ENCODE measurements at places on chromosomes 4 and X.

DNA sequence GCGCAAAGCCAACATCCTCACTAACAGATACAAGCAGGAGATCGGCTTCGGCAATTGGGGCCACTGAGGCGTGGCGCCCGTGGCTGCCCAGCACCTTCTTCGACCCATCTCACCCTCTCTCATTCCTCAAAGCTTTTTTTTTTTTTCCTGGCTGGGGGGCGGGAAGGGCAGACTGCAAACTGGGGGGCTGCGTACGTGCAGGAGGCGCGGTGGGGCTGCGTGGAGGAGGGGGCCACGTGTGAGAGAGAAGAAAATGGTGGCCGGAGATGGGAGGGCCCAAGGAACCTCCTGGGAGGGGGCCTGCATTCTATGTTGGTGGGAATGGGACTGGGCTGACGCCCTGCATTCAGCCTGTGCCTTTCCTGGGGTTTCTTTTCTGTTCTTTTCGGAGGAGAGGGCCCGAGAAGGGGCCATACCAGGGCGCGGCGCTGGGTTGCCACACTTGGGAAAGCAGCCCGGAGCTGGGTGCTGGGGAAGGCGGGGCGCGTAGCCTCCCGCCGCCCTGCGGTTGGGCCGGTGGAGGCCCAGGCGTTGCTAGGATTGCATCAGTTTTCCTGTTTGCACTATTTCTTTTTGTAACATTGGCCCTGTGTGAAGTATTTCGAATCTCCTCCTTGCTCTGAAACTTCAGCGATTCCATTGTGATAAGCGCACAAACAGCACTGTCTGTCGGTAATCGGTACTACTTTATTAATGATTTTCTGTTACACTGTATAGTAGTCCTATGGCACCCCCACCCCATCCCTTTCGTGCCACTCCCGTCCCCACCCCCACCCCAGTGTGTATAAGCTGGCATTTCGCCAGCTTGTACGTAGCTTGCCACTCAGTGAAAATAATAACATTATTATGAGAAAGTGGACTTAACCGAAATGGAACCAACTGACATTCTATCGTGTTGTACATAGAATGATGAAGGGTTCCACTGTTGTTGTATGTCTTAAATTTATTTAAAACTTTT, 4.5 kb downstream of the MID1IP1 start:
- H3K36me3 ChIP-seq = no peaks in the 10 kb centered on the region
- no peak overlapping the region for H3K4me3 ChIP-seq
- DNase-seq = no peak
- H3K27ac ChIP-seq = no peak overlapping the region
- H3K4me1 ChIP-seq = no peaks in the 10 kb centered on the region

DNA sequence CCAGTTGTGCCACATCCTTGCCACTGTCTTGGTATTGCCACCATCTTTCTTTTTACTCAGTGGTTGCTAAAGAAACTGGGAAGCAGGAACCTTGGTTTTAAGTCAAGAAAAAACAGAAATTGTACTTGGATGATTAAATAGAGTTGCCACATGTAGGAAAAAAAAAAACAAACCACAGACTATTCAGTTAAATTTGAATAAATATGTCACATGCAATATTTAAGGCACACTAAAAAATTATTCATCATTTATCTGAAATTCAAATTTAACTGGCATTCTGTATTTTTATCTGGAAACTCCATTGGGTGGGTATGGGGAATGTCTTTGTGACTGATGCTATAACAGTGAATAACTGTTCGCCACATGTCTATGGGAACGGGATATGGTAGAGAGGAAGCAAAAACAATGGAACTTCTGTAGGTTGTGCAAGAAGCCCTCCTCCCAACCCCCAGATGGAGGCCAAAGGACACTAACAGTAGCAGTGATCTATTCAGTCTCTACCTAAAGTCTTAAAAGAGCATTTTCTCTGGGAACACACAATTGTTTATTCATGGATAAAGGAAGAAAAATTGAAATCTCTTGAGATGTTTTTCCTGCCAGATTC, 57.0 kb upstream of the PLAC8 start:
- H3K27ac ChIP-seq = no peak overlapping the region
- no peak for DNase-seq
- no peak overlapping the region for H3K4me3 ChIP-seq
- no peaks in the 10 kb centered on the region for H3K27me3 ChIP-seq
- H3K36me3 ChIP-seq = no peaks in the 10 kb centered on the region
- H3K4me1 ChIP-seq = peaks cover 7% of the 10 kb centered on the region

DNA sequence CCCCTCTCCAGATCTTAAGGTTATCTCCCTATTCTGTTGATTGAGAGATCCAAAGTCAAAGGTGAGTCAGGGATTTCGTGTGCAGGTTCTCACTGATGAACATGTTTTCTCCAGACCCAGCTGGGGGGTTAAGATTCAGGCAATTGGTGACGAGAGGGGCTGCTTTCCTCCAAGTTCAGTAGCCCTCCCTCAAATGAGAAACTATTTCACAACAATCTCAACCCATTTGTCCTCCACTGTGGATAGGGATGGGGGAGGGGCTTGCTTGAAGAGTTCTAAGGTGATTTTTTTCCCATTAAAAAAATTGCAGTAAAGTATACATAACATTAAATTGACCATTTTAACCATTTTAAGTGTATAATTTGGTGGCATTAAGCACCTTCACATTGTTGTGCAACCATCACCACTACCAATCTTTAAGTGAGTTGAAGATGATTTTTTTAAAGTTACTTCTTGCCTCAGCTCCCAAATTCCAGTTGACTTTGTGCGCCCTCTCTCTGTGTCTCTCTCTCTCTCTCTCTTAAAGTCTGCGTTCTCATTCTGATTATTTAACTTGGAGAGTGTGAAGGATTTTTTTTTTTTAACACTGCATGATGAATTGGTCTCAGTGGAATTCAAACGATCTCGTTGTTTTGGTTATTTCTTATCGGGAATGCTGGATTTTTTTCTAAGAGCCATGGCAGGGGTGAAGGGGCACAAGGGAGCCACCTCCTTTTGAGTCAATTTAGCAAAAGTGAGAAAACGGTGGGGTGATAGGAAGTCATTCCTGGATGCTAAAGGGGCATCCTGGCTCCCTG, 175.9 kb downstream of the SHROOM3 start:
- no peak for DNase-seq
- no peak overlapping the region for H3K27ac ChIP-seq
- no peaks in the 10 kb centered on the region for H3K4me1 ChIP-seq
- H3K36me3 ChIP-seq = no peaks in the 10 kb centered on the region

DNA sequence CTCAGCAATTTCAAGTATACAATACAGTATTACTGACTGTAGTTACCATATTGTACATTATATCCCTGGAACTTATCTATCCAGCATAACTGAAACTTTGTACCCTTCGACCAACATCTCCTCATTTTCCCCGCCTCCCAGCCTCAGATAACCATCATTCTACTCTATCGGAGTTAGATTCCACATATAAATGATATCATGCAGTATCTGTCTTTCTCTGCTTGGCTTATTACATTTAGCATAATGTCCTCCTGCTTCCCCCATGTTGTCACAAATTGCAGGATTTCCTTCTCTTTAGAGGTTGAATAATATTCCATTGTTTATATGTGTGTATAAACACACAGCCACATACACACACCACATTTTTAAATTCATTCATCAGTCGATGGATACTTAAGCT, 218.1 kb downstream of the MAML3 start:
- H3K4me1 ChIP-seq = no peaks in the 10 kb centered on the region
- H3K27ac ChIP-seq = no peak overlapping the region
- no peak overlapping the region for H3K4me3 ChIP-seq
- H3K36me3 ChIP-seq = no peaks in the 10 kb centered on the region
- H3K27me3 ChIP-seq = no peaks in the 10 kb centered on the region
- no peak for DNase-seq

DNA sequence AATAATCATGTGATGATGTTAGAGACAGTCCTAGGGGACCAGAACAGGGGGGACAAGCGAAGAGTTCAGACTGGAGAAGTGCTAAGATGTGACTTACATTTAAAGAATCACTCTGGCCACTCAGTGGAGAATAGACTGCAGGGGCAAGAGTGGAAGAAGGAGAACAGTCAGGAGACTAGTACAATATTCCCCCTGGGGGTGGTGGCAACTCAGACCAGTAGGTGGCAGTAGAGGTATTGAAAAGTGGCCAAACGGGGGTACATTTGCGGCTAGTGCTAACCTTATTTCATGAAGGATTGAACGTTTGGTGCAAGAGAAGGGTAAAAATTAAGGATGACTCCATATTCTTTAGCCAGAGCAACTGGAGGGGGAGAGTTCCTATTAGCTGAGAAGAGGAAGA, 2.7 kb upstream of the BMX start:
- H3K27me3 ChIP-seq = no peaks in the 10 kb centered on the region
- H3K4me1 ChIP-seq = peaks cover 20% of the 10 kb centered on the region
- H3K36me3 ChIP-seq = no peaks in the 10 kb centered on the region
- H3K4me3 ChIP-seq = no peak overlapping the region
- DNase-seq = peak; percentile 93
- no peak overlapping the region for H3K27ac ChIP-seq

DNA sequence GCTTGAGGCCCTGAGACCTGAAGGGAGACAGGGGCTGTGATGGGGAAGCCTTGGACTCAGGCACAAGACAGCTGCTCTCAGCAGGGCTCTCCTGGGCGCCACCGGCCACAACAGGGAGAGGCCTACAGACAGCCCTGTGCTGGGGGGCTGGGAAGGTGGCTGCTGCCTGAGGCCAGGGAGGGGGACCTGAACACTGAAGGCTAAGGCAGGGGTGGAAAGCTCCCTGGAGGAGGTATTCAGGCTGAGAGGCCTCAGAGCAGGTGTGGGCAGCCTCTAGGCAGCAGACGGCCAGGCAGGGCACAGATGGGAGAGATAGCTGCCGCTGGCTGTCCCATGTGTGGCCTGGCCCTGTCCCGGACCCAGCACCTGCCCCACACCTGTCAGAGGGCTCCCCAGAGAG, 33.0 kb downstream of the TACC3 start:
- no peaks in the 10 kb centered on the region for H3K36me3 ChIP-seq
- no peak overlapping the region for H3K4me3 ChIP-seq
- peaks cover 14% of the 10 kb centered on the region for H3K4me1 ChIP-seq
- no peak overlapping the region for H3K27ac ChIP-seq
- no peaks in the 10 kb centered on the region for H3K27me3 ChIP-seq
- no peak for DNase-seq

DNA sequence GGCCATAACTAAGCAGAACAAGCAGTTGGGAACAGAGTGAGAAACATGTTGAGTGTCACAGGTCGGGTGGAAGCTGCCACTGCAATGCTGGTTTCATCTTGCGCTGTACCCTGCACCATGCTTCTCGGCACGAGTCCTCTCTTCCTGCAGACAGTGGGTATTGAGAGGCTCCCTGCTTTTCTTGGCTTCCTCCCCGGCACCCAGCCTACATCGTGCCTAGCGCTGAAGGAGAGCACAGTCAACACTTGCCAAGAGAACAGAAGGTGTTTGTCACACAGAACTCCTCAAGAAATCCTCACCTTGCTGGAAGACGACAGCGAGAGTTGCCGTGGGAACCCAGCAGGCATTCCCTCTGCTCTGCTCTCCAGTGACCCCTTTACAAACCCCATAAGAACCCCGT, 53.6 kb downstream of the EVC2 start:
- H3K27ac ChIP-seq = no peak overlapping the region
- no peak for DNase-seq
- H3K36me3 ChIP-seq = no peaks in the 10 kb centered on the region
- H3K4me1 ChIP-seq = no peaks in the 10 kb centered on the region
- no peaks in the 10 kb centered on the region for H3K27me3 ChIP-seq
- no peak overlapping the region for H3K4me3 ChIP-seq

Data from Karpas-422 (cell line).